Frontal cortex (tissue), 4 donors: ENCODE measurements at places on chromosomes 1 and 21.

GRCh38 chr21:42113926-42114409, 42.9 kb downstream of the UMODL1 start:
- no peak for DNase-seq

DNA sequence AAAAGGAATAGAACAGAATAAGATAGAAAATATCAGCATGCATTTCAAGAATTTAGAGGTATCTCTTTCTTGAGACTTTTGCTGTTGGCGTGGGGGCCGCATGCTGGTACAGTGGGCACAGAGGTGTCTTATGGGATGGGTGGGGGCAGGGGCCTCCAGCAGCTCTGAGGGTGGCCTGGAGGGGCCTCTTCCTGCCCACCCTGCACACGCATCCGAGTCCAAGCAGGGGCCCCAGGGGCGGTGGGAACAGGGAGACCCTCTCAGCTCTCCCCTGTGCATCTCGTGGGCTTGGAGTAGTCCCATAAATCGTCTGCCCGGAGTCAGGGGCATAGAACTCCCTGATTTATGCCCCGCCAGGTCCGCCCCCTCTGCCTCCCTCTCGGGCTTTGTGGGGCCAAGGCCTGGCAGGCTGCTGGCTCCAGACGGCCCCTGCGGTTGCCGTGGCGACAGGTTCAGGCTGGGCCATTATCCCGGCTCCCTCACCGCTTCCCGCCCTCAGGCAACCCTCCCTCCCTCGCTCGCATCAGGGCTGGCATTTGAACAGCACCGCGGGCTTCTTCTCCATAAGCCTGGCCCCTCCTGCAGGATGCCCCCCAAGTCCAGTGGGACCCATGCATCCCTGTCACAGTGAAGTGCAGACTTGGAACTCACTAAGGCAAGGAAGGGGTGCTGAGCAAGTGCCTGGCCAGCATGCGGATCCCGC, 133.2 kb upstream of the ZBTB40 start:
- DNase-seq, result no peak

DNA sequence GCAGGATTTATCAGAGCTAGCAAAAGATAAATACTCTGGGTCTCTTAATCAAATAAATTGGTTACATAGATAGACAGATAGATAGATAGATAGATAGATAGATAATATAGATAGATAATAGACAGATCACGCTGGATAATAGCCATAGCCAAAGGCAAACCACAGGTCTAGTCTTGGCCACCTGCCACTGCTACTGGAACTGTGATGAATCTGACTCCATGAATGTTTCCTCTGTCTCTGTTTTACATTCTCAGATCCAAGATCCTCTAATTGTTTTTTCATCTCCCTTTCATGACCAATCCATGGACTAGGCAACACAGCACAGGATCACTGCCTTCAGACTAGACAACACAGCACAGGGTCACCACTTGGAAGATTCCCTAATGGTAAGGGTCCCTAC, 444.7 kb upstream of the NFIA start:
- DNase-seq, result no peak

DNA sequence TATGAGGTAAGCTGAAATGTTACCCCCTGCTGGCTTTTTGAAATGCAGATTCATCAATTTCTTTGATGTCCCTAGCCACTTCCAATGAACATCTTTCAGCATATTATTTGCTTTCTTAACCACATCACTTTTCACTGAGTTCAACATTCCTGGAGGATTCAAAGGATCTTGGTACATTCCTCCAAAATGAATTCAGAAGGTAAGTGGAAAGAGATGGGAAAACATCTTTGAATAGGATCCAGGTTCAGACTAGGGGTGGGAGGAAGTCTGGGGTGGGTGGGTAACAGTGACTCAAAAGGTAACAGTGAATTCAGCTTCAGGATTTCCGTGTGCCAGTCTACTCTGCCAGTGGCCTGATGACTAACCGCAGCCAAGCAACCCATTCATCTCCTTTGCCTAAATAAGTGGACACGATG, 180.7 kb downstream of the ZC3H11B start:
- DNase-seq, result no peak

GRCh38 chr1:202952818-202953217, 5.3 kb downstream of the ADIPOR1 start:
- DNase-seq, result no peak

- DNase-seq, result no peak
Observed at GRCh38 chr1:151104630-151105029, 34.1 kb downstream of the GABPB2 start.

DNA sequence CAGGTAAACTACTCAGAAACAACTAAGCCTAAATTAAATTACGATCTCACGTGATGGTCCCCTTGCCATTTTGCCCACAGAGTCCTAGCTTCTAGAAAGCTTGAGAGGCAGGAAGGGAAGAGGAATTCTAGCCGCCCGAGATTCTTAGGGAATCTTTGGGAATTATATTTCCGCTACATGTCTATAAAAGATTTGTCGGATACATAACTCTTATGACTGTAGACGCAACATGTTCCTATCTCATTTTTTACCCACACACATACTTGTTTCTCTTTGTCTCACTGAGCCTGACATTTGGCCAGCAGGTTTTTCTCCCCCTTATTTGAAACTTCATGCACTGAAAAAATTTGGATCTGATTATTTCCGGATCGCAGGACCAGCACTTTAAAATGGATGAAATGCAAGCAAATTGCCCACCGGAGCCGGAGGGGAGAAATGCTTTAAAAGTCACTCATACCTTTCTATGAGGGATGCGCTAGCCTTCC, 5.5 kb downstream of the GLIS1 start:
- no peak for DNase-seq

GRCh38 chr1:204127597-204128242, 24.1 kb downstream of the ETNK2 start:
- DNase-seq, result peak; percentile 82

GRCh38 chr1:208161005-208161404, 83.2 kb downstream of the PLXNA2 start:
- no peak for DNase-seq

DNA sequence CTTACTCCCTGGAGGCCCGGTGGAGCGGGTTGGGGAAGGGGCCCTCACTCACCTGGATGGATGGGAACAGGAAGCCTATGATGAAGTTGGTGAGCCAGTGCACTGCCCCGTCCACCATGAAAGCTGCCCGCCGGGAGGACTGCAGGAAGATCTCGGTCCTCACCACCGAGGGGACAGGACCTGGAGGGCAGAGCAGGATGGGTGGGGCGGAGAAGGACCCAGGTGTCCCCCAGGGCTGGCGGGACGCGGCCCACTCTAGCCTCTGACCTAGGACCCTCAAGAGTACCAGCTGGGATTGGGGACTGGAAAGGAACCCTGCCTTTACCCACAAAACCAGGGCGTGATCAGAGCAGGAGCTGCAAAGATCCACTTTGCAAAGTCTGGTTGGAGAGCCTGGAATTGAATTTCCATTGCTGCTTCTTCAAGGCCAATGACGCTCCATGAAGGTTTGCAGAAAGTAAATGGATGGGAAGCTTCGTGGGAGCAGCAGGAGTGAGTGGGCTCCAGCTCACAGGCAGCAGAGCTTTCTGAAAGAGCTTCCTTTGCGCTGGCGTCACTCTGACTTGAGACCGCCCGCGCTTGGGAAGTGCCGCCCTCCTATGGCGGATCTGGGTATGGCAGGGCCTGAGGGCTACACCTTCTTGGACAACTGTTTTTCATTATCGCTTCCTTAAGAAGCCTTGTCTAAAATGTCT, 21.4 kb downstream of the SLC2A7 start:
- DNase-seq, result peak; percentile 53

- DNase-seq, result no peak
Observed at GRCh38 chr1:244603498-244603897, 49.4 kb upstream of the DESI2 start.

- DNase-seq, result no peak
Observed at GRCh38 chr1:26121854-26122773, 10.5 kb downstream of the PDIK1L start.

DNA sequence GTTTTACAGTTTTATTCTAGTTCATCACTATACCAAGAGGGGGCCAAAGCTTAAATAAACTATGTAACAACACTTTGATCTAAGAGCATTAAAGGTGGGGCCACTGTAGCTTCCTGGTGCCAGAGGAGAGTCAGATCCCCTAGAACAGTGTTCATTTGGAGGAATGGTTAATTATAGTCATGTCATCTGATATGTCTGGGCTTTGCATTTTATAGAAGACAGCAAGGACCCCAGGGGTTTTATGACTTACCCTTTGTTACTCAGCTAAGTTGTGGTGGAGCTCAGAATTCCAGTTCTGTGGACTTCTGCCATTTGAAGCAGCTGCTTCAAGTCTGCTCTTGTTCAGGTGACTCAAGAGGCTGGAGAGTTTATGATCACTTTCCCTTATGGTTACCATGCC, 16.7 kb downstream of the KDM4A start:
- DNase-seq, result no peak

DNA sequence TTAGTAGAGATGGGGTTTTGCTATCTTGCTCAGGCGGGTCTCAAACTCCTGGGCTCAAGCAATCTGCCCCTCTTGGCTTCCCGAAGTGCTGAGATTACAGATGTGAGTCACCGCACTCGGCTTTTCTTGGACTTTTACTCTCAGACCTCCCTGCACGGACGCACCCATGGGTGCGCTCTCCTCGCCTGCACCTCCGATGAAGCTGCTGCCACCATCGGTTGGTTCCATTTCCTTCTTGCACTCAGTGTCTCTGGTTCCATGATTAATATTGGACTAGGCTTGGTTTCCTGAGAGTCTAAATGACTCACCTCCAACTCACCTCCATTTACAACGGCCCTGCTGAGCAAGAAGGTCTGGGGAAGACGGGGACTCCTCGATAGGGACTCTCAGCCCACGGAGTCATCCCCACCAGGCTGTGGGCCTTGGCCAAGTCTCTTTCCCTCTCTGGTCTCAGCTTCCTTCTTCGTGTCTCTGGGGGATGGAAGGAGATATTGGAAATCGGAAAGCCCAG, 6.7 kb upstream of the TNFRSF8 start:
- no peak for DNase-seq

DNA sequence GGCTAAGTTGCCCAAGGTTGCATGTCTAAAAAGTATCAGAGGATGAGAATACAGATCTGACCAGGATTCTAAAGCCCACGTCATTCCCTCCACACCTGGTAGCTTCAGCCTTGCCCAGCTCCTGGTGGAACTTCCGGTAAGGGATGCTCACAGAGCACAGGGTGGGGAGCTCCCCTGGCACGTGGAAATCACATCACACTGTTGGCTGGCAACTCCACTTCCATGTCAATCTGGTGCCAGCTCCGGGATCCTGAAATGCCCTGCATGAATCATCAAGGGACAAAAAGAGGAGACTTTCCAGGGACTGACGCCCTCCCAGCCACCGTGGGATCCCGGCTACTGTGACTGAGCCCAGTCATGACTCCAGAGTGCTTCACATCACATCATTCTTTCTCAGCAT, 12.4 kb upstream of the BCAR3 start:
- DNase-seq, result no peak

- DNase-seq, result no peak
Observed at GRCh38 chr1:214438075-214438474, 113.3 kb downstream of the PTPN14 start.

DNA sequence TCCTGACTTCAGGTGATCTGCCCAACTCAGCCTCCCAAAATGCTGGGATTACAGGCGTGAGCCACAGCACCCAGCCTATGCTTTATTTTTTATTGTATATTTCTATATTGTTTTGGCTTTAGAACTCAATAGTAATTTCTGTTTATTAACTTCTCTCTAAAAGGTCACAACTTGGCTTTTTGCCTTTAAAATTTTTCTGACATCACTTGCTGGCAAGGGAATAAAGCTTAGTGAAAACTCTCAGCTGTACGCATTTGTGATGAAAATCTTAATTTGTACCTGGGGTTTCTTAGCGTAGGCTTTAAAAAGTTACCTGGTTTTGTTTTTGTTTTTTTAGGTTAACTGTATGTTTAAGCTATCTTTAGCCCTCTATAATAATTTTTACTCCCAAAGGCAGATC, 36.2 kb downstream of the B3GALNT2 start:
- DNase-seq, result no peak

- DNase-seq, result no peak
Observed at GRCh38 chr1:31886866-31887265, 51.3 kb downstream of the PTP4A2 start.

GRCh38 chr1:110605901-110606656, at the start of gene KCNA2:
TSS of gene KCNA2 (minus strand) at chr1:110606358. CDS start at chr1:110604782, 1,576 bp downstream.
- peak; percentile 83 for DNase-seq

- DNase-seq, result peak; percentile 25
Observed at GRCh38 chr1:157496121-157496526, 56.2 kb downstream of the FCRL5 start.

DNA sequence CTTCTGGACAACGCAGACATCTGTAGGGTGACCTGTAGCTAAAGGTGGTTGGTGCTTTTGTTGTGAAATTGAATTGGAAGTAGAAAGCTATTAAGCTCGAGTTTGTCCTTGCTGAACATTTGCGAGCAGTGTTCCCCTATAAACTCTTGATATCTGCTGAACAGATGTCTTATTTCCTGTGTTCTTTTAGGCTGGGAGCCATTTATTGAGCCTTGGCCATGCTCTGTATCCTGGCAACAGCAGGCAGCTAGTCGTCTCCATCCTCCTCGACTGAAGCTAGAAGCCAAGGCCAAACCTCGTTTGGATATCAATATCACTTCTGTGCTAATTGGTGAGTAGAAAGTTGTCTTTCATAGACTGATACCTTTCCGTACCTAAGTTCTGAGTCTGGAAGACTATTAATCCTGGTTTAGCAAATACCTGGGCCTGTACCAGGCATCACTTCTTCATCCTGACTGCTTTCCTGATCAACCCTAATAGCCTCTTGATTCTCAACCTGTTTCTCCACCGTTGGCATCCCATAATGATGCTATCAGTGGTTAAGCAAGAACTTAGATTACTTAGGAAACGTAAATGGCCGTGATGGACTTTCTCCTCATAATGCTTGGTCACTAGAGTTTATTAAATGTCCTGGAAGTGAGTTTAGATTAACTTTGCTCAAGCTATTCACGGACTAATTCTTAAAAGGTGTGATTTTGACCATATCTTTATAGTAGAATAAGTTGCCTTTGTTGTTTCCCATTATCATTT, 103.4 kb downstream of the VPS13D start:
- DNase-seq, result no peak

DNA sequence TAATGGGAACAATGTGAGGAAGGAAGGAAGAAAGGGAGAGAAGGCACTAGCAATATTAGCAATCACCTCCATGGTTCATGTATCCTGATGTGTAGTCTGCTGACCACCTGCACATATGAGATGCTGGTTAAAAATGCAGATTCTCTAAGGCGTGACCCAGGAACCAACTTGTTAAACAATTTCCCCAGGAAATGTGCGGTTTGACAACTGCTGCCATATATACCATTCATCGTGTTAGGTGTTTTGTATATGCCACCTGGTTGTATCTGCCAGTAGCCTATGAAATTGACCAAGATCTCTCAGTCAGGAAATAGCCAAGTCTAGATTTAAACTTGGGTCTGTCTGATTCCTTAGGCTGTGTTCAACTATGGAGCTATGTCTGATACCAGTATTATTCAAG, 4.1 kb downstream of the SEMA4A start:
- DNase-seq, result no peak

- no peak for DNase-seq
Observed at GRCh38 chr1:85333186-85333585, 56.8 kb upstream of the BCL10 start.

- DNase-seq, result no peak
Observed at GRCh38 chr1:84415396-84415795, 17.1 kb downstream of the DNASE2B start.

GRCh38 chr1:206809504-206810084, 37.3 kb upstream of the IL10 start:
- DNase-seq, result no peak
